ENCODE measurements at places on chromosomes 6 and 20.

- DNase-seq, result no peak
Measured at GRCh38 chr6:45830441-45831139, 185.1 kb downstream of the CLIC5 start.

GRCh38 chr6:110781522-110782214 lies 33.6 kb downstream of the CDK19 start:
- no peak for DNase-seq

DNA sequence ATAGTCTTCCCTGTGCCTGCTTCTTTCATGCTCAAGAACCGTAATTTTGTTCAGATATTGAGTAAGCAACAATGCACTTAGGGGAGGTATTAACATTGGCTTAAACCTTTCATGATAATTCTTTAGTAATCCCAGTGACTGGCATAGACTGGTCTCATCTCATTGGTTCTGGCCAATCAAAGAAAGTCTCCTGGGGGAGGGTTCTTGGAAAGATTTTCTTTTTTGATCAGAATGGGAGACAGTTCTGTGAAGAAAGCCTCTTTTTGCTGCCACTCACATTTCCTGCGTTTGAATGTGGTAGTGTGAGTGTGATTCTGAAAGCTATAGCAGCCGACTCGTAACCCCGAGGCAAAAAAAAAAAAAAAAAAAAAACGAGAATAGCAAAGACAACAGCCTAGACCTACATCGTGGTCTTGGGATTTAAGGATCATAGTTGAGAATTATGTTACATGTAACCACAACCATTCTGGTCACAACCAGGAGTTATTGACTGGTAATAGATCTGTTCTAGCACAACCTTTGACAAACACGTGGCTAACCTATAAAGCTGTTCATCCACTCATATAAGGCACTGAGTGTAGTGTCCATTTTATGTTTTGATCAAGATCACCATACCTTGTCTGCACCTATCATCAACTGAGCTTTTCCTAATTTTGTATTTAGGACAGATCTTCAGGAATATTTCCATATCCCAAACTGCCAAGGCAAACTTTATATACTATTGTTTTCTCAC lies 15.1 kb upstream of the TMEM217 start:
- DNase-seq, result no peak

DNA sequence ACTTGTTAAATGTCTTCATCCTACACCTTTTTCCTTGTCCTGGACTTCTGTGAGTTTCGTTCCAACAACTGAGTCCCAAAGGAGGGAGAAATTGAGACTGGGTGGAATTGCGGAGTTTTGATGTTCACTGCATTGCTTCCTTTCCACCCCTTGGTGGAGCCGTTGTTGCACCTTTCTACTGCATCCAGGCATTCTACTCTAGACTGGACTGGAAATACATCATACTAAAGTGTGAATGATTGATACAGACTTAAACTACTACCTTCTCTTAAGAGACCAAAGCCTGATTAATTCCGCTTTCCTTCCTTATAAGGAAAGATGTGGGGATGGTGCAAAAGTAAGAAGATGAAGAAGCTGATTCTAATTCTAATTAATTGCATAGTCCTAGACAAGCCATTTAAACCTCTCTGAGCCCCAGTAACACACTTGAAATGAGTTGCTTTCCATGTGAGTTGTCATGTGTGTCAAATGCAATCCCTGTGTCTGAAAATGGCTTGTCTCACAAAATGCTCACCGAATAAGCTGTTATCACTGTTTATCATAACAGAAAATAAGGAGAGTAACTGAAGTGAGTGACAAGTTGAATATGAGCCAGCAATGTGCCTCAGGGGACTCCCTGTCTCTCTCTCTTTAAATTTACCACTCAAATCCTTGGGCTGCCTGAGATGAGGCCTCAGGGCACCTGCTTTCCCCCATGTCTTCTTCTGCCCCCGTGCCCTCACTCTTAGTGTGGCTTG lies 338.3 kb upstream of the CHD6 start:
- no peak for DNase-seq

DNA sequence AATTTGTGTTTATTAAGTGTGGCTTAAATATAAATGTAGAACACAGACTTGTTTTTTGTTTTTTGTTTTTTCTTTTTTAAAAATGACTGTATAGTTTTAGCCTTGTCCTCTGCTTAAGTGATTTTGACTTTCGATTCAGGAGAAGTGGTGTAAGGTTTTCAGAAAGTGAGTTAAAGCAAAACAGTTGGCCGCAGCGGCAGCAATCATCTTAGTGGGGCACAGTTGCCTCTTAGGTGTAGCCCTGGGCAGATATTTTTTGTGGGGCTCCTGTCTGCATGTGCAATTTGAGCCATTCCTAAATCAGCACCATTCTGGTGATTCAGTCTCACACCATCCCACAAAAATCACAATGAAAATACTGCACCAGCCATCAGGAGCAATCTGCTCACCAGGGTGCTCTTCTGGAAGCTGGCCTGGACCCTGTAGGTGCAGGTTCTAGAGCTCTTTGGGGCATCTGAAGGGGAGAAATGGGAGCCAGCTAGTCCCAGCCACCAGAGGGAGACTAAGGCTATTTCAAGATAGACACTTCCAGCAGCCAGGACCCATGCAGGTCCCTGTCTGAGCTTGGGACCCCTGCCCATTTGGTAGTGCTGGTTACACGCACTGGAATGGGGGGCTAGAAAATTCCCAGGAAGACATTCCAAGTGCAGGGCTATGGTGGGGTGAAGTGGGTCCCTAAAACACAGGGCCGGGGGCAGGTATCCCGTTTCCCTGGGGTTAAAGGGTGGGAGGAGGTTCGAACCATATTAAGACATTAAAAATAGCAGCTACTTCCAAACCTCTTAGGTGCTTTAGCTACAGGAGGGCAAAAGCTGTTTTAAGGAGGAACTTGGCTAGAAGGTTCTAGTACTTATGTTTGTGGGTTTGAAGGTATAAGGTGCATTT lies 156.6 kb downstream of the NFATC2 start:
- DNase-seq, result no peak

DNA sequence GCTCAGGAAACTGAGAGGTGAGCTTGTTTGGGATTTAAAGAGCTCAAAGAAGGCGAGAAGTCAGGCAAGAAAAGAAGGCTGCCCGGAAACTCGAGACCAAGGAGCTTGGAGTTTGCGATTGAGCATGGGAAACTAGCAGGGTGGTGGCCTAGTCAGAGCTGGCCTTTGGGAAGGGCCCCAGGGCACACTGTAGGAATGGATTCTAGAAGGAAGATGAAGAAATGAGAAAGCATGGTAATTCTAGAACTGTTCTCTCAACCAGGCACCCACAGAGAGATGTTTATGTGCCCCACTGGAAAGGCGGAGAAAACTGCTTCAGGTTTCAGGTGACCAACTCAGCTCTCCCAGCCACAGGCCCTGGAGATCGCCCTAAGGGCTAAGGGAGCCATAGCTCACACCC lies 126.2 kb downstream of the FOXO3 start:
- no peak for DNase-seq

- DNase-seq, result no peak
Measured at GRCh38 chr6:112618849-112619248, 271.7 kb downstream of the RFPL4B start.

All from stimulated activated CD4-positive, alpha-beta T cell treated with anti-CD3 and anti-CD28 coated beads, Interleukin-1b, Interleukin-23, amount 100 ng/mL, for 1 hour (primary cell).